Mesendoderm (in vitro differentiated cells): ENCODE measurements at places on chromosomes 1 and 21.

DNA sequence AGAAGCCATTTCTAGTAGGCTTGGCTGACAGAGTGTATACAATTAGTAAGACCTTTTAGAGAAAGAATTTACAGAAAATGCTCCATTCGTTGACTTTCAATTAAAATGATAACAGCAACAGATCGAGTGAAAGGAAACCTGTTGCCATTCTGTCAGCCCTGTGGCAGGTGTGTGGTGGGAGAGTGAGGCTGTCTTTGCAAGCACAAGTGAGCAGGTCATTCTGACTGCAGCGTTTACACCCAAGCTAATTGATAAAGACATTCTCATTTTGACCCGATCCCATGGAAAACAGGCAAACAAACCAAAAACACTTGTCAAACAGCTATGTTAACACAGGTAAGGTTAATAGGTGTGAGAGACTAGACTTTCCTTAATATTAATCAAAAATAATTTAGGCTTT, 257.3 kb downstream of the PTBP2 start:
- DNase-seq = no peak

DNA sequence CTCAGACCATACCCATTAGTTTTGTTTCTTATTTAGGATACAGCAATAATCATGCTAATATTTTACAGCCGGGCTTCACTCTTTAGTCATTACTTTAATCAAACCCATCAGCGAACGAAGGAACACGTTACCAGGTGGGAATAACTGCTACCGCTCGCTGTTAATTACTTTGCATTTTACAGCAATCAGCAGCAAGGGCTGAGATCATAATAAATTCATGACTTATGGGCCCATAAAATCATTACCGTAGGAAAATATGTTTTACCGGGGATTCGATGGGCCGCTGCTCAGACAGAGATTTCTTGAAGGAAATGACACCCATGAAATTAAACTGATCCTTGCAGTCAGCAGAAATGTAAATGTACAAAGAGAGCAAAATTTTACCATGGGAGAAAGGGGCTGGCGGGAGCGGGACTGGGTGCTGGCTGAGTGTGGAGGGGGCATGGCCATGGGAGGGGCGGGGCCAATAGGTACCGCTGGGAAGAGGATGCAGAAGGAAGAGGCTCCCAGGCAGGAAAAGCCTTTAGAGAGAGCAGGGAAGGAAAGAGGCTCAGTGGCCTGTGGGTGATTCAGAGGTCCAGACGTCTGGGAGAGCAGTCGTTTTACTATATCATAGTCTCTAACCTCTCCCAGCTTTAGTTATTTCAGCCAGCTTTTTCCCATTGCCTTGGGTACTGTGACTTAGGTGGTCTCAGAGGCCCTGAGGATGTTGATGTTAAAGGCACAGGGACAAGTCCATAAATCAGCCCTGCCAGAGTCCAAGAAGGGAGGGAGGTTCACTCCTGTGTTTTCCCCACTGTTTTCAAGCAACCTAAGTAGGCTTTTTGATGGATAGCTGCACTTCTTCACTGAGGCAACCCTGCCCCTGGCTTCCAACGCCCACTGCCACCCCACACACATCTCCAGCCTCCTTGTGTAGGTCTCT, 258.9 kb downstream of the SEC16B start:
- peak; percentile 6 for DNase-seq

- DNase-seq = no peak
Observed at GRCh38 chr1:35539073-35539823, 18.0 kb downstream of the KIAA0319L start.

DNA sequence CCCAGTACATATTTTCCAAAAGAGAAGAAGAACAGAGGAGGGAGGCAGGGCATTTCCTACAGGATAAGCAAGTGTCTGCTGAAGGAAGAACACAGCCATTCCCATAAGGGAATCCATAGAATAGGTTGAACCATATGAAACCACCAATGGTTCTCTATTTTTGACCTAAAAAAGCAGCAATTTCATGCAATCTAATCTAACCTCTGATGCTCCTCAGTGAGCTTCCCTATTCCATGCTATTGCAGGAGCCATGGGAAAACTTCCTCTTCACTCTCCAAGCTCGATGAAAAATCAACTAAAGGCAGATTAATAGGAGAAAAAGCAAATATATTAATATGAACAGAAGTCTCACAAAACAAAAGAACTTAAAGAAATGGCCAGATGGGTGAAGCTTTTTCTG, 50.5 kb downstream of the SIPA1L2 start:
- DNase-seq = no peak

- DNase-seq = no peak
Observed at GRCh38 chr1:21291184-21291583, 921 bp upstream of the ECE1 start.

DNA sequence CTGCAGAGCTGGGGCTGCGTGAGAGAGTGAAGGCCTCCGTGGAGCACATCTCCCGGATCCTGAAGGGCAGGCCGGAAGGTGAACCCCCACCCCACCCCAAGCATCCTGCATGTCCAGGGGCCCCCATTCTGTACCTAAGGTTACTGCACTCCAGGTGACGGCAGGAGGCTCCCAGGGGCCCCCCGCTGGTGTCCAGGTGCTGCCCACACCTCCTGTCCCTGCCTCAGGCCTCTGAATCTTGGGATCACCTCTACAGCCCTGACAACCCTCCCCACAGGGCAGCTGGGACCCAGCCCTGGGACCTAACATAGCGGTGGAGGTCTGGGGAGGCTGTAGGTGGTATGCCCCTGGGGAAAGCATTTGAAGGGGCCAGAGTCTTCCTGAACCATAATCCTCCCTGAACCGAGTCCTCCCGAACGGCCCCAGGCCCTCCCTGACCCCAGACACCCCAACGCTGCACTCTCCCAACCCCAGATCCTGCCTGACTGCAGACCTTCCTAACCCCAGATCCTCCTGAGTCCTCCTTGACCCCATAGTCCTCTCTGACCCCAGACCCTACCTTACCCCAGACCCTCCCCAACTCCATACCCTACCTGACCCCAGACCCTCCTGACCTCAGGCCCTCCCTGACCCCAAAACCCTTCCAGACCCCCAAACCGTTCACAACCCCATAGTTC, 33.5 kb downstream of the TRIM11 start:
- DNase-seq = no peak

DNA sequence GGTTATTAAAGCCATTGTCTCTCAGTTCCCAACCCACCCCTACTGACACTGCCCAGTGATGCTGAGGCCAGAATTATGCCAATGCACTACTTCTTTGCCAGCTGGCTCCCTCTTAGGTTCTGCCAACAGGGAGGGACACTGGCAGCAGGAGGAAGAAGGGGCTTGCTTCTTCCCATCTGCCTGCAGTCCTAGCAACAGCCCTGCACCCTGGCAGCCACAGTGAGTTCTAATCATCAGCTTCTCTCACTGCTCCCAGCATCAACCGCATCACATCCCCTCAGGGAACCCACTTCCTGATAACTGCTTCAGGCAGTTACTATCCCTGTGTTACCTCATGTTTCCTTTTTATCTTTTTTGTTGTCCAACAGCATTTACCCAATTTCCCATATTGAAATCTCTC, 86.2 kb downstream of the UBR4 start:
- DNase-seq = no peak

- DNase-seq = peak; percentile 79
Observed at GRCh38 chr1:53315456-53316423, 12.1 kb downstream of the LRP8 start.

GRCh38 chr1:156146020-156146768, 7.2 kb upstream of the SEMA4A start:
- peak; percentile 87 for DNase-seq

- no peak for DNase-seq
Observed at GRCh38 chr1:67427947-67428346, 2.3 kb downstream of the SERBP1 start.

DNA sequence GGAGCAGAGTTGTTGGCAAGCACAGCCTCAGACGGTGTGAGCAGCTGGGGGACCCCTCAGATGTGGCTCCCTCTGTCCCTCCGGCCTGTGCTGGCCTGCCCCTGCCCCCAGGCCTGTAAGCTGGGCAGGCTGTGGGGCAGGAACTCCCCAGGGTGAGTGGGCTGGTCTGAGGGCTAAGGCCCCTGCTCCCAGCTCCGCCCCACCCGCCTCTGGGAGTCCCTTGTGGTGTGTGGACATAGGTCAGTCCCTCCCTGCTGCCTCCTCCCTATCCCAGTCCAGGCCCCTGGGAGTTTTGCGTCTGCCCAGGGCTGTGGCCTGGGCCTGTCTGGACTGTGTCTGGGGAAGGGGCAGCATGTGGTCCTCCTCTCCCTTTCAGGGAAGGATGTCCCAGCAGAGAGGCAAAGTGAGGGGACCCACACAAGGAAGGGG, 3.6 kb upstream of the VWA1 start:
- peak; percentile 57 for DNase-seq

DNA sequence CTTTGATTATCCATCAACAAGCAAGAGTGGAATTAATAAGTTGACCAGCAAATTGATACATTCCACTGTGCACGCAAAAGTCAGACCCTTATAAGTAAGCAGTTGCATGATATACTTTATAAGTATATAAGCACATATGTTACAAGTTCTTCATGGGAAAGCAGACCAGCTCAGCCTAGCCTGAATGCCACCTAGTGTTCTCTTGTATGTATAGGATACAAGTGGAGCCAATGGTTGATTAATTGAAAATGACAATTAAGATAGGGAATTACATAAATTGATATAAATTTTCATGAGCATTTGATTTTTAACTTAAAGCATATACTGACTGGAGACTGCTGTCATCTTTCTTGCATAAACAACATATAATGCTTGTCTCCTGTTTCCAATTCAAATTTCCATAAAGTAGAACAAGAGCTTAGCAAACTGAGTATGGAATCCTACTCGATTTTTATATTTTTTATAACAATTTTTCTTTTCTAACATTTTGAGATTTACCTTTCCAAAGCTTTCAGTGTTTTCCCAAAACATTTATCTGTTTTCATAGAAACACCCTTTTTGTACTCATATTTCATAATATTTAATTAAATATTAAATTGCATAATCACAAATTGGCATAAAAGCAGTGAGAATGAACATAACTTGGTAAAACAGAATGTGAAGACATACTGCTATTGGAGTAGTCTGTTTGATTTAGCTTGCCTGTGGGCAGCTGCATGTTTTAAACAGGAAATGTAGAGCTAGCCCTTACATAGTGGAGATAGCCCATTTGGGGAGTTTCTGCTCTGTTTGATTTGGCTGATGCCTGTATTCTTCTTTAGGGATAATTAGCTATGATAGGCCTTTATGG, 62.8 kb downstream of the MAGI3 start:
- peak; percentile 41 for DNase-seq

DNA sequence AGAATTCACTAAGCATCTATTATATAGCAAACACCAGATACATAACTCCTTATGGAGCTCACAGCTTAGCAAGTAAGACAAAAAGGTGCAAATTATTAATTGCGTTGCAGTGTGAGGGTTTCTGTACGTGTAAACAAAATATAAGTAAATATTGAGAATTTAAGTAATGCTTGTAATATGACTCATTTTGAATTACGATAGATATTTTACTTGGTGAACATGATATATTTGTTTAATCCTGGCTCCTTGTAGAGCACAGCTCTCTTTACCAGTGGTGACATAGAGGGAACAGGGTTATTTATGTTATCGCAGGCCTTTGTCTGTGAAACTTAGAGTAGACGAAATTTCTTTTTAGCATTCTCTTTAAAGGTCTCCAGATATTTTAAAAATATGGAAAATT, 36.4 kb downstream of the LYPLAL1 start:
- no peak for DNase-seq

DNA sequence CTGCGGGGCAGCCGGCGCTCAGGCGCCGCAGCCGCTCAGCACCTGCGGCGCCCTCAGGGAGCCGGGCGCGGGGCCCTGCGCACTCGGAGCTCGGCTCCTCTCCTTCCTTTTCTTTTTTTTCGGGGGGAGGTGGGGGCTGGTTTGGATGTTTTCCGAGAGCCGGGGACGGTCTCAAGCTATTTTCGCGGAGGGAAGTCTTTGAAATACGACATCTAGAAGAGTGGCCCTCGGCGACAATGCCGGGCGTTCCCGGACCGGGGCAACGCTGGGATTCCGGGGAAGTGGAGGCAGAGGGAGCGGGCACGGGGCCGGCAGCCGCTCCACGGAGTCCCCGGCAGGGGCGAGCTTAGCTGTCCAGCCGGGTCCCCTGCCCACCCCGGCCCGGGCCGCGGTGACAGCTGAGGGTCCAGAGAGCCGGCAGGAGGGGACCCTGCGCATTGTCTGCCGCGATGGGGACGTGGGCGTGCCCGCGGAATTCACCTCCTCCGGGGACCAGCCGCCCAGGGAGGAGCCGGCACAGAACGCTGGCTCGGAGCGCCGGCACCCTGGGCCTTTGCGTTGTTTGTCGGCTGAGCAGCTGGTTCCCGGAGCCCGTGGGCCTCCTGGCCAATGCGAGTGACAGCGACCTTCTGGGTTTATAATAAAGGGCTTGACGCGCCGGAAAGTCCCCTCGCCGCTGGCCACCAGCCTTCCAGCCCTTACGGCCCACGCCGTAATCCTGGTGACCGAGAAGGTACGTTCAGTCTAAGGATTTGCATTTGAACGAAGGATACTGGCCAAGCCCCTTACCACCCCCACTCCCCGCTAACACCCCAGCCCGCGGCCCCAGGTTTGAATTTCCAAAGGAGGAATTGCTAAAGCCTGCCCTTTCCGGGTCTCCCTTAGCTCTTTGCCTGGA, 582 bp downstream of the SLC37A1 start:
- DNase-seq = peak; percentile 49

DNA sequence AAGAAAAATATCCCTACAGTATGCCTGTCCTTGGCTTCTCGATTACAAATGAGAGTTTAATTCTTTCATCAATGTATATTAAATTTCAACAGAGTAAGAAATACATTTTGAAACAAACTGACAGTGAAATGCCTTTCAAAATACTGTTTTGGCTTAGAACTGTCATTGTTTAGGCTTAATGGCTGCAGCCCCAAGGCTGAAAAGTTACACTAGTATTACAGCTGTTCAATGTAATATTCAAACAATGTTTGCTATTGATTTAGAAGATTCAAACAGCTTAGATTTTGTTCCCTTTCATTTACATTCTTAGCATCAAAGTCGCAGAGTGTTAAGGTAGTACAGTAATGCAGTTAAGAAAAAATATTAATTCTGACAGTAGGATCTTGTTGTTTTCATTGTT, 882.9 kb upstream of the ADGRL2 start:
- DNase-seq = no peak

DNA sequence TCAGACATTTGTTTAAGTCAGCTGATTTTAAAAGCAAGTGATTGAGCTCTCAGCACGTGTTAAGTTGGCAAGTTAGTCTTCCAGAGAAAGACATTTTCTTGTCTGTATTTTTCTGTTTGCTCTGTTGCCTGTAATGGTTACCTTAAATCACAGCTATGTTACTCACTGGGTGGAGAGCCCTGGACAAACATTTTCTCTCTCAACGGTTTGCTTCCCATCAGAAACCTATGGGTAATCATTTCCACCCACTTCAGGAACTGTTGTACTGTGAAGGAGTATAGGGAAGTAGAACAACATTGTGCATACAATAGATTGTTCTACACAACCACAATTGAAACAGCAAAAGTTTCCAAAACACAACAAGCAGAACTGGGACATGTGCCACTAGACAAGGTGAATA, 113.9 kb upstream of the DPT start:
- no peak for DNase-seq

- DNase-seq = no peak
Observed at GRCh38 chr1:116265931-116266863, 106.8 kb upstream of the ATP1A1 start.

GRCh38 chr1:47175227-47175934, 14.5 kb downstream of the PDZK1IP1 start:
- peak; percentile 80 for DNase-seq

GRCh38 chr21:21213297-21213696, 215.1 kb downstream of the NCAM2 start:
- DNase-seq = no peak
